Fibroblast of skin of right quadriceps (primary cell): ENCODE measurements at places on chromosomes 2 and 18.

DNA sequence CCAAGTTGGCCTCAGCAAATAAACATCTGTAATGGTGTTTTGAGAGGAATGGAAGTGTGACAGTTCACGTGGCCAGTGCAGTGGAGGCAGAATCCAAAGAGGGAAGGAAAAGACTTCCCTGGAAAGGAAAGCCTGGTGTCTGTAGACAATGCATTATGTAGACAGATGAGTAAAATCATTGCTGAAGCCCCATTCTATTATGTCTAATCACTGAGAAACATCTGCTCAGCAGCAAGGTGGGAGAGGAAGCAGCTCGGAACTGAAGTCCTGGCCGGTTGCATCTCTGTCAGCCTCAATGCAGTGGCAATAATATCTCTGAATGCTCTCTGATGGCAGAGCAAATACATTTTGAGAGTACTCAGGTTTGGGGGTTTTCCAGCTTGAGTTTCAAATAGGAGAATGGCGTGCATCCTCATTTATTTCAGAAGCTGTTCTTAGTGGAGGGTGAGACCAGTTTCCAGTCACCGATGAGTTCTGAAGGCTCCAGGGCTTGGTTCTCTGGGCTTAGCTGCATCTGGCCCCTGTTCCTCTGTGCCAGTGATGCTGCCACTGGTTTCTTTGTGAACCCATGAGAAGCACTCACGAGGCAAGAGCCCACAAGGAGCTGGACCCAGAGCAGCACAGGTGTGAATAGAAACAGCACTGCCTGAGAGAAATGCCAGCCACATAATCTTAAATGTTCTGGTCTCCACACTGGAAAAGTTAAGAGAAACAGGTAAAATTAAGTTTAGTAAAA is 63.3 kb downstream of the RPIA start:
- no peak for DNase-seq

DNA sequence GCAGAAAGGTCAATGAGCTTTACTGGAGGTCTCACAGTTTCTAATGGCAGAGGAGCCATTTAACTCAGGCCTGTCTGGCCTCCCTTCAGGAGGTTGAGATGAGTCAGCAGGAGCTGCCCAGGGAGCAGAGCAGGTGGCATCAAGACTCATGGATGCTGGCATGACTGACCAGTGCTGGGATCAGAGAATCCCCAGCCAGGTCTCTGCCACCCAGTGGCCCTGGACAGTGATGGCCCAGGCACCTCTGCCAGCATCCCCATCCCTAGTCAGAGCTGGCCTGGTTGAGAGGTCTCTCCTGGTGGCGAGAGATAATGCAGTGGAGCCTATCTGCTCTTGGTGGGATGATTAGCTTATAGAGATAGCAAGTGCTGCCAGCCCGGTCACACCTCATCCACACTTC is 43.1 kb downstream of the GYPC start:
- no peak for DNase-seq

- peak; percentile 54 for DNase-seq
Measured at GRCh38 chr18:8661754-8662559, 43.4 kb upstream of the MTCL1 start.

- DNase-seq: peak; percentile 91
Measured at GRCh38 chr2:17104454-17104853, 413.8 kb downstream of the RAD51AP2 start.

GRCh38 chr18:60064271-60064670 is 164.5 kb downstream of the PMAIP1 start:
- peak; percentile 69 for DNase-seq

GRCh38 chr2:73268830-73269685 is 15.2 kb downstream of the FBXO41 start:
- DNase-seq: no peak

DNA sequence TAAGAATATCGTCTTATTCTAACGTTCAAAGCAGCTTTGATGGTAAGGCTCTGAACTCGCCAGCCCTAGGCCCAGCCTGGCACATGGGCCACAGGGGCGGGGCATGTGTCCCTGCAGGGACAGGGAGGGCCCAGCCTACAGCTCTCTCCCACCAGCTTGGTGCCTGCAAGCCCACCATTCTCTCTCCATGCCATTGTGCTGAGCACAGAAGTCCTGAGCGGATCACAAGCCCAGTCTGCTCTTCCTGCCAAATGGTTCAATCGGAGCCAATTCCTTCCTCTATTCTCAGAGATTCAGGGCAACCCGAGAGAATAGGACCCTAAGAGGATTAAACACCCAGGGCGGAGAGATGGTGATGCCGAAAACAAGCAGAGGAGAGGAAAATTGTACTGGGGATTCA is 50.3 kb upstream of the APCDD1 start:
- DNase-seq: no peak

DNA sequence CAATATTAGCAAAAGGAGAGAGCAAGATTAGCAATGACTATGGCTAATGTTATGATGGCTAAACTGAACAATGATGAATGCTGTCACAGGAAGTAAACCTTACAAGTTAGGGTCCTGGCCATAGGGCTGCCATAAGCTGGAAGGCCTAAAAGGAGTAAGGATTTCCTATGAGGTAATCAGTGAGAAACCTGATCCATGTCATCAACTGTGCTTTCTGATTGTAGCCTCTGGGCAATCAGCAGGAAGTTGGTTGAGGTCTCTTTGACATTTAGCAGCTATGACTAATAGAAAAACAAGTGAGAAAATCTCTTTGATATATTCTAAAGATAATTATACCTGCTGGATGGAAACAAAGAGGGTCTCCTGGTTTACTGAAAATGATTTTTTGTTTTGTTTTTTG is 193.0 kb downstream of the RAB3GAP1 start:
- DNase-seq: peak; percentile 18

- no peak for DNase-seq
Measured at GRCh38 chr18:73646196-73646595, 501.4 kb downstream of the FBXO15 start.

- no peak for DNase-seq
Measured at GRCh38 chr2:130818809-130819208, 17.9 kb upstream of the ARHGEF4 start.
